ENCODE measurements at places on chromosomes 11 and 22.

DNA sequence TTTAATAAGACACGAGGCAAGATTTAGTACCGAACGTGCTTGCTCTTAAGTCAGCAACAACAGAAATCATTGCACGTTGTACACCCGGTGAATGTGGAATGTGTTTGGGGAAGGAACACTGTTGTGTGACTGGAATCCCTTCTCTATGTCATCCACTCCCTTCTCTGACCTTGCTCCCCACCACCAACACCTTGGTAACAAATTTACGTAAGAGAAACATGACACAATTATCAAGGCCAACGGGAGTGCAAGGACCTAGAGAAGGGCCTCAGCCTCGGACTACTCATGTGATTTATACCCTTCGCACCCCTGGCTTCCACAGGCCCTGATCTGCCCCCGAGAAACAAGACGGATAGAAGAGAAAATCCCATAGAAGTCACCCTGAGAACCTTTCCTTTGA, 236.2 kb downstream of the LARGE1 start:
- DNase-seq, result no peak

GRCh38 chr22:17336061-17336460, 33.2 kb upstream of the CECR2 start:
- DNase-seq, result no peak

DNA sequence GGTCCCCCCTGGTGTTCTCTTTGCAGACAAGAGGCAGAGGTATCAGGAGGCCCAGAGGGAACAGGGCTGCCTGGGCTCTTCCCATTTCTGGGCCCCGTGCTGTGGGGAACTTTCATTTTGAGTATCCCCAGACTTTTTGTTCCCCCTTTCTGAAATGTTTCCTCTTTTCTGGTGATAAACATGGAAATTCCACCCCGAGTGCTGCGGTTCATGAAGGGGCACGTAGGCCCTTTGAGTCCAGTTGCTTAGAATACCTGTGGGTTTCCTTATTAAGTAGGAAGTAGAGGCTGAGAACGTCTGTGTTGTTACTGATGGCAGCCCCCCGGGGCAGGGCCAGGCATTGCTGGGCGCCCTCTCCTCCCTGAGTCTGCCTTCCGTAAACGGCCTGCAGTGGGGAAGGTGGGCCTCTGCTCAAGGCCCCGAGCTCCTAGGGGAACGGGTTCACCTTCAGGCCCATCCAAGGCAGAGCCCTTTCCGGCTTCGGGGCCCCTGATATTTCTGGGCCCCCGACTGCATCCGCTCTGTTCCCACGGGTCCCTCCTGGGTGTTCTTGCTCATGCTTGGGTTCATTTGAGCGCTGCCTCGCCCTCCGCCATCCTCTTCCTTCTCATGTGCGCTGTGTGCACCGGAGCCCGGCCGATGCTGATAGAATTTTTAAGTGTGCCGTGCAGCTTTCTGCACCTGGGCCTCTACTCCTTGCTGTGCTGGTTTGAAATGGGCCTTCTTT, 12.0 kb downstream of the TBC1D22A start:
- no peak for DNase-seq

GRCh38 chr11:16607675-16608644, 130.5 kb upstream of the C11orf58 start:
- no peak for DNase-seq

DNA sequence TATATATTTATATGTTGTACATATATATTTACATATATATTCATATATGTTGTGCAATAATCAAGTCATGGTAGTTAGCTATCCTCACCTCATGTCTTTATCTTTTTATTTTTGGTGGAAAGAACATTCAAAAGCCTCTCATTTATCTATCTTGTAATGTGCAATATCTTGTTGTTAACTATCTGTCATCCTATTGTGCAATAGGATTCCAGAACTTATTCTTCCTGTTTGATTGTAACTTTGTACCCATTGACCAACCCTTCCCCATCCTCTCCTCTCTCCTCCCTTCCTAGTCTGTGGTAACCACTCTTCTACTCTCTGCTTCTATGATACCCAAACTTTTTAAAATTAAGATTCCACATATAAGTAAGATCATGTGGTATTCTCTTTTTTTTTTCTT, 115.6 kb upstream of the PDGFD start:
- no peak for DNase-seq

- no peak for DNase-seq
Measured at GRCh38 chr11:2898366-2899079, 12.9 kb upstream of the CDKN1C start.

DNA sequence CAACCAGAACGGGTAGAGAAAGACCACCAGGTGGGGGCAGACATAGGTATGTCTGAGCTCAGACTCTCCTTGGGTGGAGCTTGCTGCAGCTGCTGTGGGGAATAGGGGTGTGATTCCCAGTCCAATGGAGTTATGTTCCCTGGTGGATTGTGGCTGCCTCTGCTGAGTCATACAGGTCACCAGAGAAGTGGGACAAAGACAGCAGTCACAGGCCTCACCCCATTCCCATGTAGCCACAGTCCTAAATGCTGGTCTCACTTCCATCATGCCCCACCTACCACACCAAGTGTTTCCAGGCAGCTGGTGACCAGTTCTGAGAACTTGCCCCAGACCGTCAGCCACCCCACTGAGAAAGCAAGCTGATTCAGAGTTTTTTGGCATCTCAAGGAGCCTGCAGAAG, 17.5 kb downstream of the OR52E5 start:
- no peak for DNase-seq

GRCh38 chr11:64357904-64358535, 942 bp upstream of the RPS6KA4 start:
- DNase-seq, result no peak

GRCh38 chr22:36419177-36419911, 31.6 kb upstream of the MYH9 start:
- DNase-seq, result no peak

GRCh38 chr11:75435571-75435925, 2.5 kb upstream of the KLHL35 start:
- no peak for DNase-seq

- DNase-seq, result no peak
Measured at GRCh38 chr22:26168939-26169314, 335 bp upstream of the SEZ6L start.

DNA sequence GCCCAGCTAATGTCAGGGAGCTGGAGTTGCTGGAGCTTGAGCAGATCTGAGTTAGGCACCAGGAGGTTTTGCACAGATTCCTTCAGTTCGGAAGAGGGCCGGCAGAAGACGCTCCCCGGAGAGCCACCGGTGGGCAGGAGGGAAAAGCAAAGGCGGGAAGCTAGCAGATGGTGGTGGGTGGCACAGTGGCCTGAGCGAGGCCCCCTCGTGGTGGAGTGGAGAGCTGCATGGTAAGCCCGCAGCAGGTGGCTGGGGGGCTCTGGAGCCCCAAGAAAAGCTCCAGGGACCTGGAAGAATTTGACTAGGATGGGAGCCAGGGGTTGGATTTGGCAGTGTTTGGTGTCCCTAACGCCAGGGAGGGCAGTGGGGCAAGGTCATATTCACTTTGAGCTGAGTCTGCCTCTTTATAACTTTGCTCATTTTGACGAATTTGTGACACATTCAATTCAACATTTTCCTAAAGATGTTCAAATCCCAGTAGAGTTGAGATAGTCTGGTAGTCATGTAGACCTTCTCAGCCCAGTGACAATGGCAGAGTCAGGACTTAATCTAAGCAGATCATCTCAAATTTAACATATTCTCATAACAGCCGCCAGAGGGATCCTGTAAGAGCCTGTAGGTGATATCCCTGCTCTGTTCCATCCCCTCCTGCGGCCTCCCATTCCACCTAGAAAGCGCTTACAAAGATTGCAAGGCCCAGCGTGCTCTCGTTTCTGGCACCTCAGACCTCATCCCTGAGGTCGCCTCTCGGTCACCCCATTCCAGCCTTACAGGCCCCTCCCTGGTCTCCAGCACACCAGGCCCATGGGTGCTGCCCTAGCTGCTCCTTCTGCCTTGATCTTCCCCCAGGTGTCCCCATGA, 57.9 kb downstream of the TRIM29 start:
- no peak for DNase-seq

DNA sequence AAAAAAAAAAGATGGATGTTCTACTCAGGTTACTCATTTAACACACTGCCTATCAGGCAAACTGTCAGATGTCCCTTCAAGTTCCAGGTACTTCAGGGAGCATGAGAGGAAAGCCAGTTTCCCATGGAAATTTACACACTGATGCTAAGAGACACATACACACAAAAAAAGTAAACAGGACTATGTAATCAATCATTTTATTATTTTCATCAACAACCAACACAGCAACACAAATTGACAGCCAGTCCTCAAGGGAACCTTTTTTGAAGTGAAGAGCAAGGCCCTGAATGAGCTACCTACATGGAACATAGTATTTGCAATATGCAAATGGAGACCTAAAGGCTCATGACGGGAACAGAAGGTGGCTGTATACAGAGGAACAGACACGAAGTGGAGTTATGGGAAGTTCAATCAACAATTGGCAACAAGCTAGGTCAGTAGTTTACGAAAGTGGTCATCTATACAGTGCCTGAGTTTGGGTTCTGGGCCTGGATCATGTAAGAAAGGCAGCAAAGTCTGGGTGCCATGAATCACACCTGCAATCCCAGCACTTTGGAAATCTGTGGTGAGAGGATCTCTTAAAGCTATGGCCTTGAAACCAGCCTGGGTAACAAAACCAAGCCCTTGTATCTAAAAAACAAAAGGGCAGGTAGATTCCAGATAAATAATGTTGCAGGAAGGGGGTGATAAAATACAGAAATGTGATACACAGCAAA, 12.6 kb upstream of the WDR74 start:
- no peak for DNase-seq

DNA sequence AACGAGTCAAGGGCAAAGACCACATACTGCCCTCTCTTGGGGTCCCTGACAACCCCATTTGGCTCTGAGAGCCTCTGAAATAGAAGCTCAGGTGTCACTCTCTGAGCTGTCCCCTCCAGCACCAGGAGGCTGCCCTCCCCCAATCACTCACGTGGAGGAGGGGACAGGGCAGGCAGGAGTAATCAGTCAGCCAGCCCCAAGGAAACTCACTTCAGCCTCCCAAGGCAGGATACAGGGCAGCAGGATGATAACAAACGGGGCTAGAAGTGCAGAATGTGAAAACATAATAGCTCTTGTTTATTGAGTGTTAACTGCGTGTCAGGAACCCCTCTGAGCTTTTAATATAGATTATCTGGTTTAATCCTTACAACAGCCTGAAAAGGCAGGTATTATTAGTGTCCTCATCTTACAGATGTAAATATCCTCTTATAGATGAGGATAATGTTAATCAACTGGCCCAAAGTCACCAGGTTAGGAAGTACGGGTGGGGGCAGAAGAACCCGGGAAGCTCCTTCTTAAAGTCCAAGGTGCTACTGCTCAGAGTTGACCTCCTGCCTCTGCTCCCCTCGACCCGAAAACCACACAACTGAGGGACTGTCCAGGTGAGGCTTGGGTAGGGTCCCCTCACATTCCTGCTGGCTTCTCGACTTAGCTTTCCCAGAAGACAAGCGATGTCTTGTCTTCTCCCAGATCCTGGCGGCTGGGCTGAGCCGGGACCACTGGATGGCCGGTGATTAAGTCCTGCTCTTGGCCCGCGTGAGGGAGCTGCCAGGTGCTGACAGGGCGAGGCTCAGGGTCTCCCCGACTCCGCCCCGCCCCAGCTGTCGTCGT, 2.7 kb downstream of the CHRM4 start:
- no peak for DNase-seq

DNA sequence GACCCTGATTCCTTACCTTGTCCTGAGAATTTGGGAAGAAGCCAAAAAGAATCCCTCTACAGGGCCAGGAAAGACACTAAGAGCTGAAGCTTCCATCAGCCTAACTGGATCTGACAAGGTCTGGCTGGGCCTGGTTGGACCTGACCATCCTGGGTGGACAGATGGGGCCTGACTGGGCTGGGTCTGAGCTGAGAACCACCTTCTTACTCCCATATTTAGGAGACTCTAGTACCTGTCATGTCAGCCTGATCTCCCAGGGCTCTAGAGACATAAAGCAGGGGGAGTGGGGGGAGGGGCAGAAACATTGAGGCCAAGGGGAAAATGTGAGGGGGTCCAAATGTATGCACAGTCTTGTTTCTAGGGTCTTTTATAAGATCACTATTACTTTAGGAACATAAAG, 129.9 kb downstream of the BUD13 start:
- no peak for DNase-seq

GRCh38 chr22:20131859-20132685, 468 bp downstream of the ZDHHC8 start:
- no peak for DNase-seq

DNA sequence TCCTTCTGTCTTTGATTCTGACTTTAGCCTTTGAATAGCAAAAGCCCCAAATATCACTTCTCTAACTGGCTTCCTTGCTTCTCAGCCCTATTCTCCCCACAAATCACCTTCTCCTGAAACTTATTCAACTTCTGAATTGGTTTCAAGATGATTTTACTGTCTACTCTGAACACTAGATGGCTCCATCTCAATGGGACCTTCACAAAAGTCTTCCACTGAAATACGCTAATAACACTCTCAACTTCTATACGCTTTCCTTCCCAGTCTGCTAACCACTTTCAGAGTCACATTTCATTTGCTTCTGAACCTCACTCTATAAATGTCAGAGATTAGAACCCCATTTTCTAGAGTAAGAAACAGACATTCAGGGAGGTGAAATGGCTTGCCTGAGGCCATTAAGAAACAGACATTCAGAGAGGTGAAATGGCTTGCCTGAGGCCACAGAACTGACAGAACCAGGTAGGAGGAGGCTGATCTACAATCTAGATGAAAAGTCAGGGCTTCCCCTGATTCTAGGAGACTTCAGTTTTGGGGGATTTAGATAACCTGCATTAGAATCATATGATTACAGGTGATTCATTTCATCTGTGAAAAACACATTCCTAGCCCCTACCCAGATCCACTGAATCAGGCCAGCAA, 20.6 kb downstream of the MORC2 start:
- DNase-seq, result no peak

GRCh38 chr22:20021196-20022181, 579 bp downstream of the TANGO2 start:
- no peak for DNase-seq

- DNase-seq, result no peak
Measured at GRCh38 chr11:24559315-24559714, 62.5 kb downstream of the LUZP2 start.

DNA sequence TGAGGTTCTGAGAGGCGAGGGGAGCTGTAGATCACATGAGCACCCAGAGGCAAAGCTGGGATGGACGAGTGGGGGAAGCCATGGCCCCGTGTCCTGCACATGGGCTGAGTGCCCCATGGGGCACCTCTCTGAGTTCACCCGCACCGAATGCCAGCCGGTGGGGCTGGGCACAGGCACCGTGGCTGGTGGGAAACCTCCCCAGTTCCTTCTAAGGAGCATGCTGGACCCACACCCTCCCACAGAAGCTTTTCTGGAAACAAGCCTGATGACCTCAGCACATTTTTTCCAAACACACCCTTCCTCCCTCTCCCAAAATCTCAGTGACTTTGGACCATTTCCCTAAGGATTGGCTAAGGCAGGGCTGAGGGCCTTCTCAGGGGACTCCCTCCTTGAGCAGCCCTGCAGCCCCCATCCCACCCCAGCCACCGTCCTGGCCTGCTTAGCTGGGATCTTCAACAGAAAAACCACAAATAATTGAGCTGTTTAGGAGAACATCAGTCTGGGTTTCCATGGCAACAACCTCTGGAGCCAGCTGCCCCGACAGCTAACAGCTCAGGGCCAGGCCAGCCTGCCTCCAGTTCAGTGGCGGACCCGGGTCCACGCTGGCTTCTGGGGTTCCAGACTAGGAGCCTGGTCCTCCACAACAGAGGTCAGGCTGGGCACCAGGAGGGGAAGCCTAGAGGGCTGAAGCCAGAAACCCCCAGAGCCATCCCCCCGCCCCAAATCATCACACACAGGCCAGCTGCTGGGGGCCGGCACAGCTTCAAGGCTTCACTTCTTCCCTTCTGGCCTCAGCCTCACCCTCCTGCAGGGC, 18.1 kb upstream of the LINC01488 start:
- DNase-seq, result no peak
